ENCODE measurements at places on chromosomes 12 and 14.

DNA sequence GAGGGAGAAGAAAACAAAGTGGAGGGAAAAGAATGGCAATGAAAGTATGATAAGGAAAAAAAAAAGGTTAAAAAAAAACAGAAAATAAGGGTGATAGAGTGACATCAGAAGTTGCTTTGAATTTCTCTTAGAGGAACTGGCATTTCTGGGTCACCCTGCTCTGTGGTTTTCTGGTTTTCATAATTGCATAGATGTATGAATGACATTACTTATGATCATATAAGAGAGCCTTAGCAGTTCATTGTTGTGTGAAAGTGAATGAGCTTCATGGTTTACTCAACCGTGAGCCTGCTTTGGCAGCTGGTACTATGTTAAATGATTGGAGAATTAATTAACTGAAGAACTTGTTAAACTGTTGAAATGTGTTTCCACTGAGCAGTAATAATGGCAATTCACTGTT, 336.4 kb upstream of the FBXO33 start:
- DNase-seq, result peak; percentile 14

GRCh38 chr14:75238756-75239455, 39.7 kb upstream of the FOS start:
- DNase-seq, result no peak

- DNase-seq, result peak; percentile 6
Measured at GRCh38 chr12:95959107-95959506, 16.0 kb downstream of the AMDHD1 start.

GRCh38 chr14:96265383-96266095, 9.5 kb downstream of the BDKRB1 start:
- DNase-seq, result peak; percentile 46

- DNase-seq, result no peak
Measured at GRCh38 chr12:10151621-10152020, 20.3 kb downstream of the OLR1 start.

- no peak for DNase-seq
Measured at GRCh38 chr12:93167331-93167730, 210.4 kb upstream of the NUDT4 start.

DNA sequence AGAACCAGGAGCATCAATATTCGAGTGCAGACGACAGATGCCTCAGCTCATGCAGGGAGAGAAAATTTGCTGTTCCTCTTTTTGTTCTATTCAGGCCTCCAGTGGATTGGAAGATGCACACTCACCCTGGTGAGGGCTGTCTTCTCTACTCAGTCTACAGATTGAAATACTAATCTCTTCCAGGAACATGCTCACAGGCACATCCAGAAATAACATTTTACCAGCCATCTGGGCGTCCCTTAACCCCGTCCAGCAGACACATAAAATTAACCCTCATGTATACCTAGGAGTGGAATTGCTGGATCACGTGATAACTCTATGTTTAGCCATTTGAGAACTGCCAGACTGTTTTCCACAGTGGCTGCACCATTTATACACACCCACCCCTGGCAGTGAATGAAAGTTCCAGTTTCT, 4.5 kb upstream of the OAS2 start:
- DNase-seq, result no peak

DNA sequence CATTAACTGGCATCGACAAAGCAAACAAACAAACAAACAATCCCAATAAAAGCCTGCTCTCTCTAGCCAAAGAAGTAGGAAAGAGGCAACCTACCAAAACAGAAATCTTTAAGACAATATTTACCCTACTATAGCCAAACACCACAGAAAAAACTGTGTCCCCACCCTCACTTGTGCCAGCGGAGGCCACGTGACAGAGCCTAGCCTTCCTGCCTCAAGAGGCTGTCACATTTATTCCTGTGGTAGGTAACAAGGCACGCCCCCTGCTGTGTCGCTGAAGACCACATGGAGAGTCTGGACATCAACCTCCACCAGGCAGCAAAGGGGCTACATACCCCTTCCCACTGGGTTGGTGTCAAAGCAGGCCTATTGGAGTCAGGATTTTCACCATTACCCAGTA, 148.1 kb downstream of the LMNTD1 start:
- DNase-seq, result no peak

DNA sequence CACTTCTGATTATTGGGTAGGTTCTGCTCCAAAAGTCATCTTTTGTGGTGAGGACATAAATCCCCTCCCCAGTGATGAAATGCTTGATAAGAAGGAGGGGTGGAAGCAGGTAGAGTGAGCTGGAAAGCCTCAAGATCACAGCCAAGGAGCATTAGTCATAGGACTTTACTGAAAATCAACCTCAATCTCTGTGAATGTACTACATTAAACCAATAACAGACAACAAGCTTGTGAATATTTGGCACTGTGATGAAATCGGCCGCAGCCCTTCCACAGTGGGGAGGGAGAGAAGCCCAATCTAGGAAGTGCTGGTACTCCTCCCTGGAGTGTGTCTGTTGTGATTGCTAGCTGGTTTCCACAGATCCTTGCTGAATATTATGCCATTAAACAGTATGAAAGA, 41.2 kb upstream of the PTCSC3 start:
- DNase-seq, result no peak

GRCh38 chr12:82852529-82852928, 165.8 kb downstream of the TMTC2 start:
- no peak for DNase-seq

- DNase-seq, result no peak
Measured at GRCh38 chr12:5165296-5165970, 121.8 kb downstream of the KCNA5 start.

DNA sequence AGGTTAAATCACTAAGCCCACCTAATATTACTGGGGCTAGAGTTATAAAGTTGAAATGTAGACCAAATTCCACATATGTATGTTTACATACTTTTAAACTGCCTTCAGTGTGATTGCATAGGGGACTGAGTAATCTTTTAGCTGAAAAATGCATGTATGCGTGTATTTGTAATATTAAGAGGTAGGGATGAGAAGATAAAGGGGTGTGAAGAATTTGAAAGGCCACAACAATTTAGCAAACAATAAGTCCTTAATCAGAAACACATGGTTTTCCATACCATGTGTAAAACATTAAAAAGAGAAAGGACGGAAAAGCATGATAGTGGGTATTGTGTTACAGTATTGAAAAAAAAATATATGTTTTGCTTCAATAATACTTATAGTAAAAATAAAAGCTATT, 919.9 kb upstream of the FLRT2 start:
- no peak for DNase-seq

- no peak for DNase-seq
Measured at GRCh38 chr12:64737539-64737938, 21.7 kb downstream of the GNS start.

DNA sequence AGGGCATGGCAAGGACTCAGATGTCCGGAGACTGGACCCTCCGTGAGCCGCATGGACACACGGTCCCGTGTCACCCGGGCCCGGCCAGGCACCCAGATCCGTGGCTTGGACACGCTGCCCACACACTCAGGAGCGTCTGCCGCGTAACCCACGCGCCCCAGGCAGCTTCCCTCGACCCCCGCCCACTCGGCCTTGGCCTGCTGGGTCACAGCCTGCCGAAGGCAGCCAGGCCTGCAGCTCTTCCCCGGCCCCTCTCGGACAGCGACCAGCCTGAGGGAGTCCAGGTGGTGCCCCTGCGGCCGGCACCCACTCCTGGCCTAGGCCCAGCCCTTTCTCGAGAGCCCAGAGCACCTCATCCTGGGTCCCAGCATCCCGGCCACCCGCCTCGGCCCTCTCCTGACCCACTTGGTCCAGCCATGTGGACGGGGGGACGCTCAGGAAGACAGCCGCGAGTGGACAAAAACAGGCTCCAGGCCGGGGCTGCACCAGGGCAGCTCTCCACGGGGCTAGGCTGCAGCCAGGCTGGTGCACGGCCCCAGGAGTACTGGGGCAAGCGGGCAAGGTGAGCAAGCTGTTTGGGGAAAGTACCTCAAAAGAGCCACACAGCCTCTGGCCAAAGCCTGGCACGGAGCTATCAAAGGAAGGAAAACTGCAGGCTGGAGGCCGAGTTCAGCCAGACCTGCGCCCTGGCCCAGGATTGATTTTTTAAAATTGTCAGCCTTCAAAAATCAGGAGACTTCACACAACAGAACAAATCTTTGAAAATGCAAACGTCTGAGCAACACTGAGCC, 6.5 kb downstream of the AKT1 start:
- DNase-seq, result no peak

- no peak for DNase-seq
Measured at GRCh38 chr12:41304526-41304925, 116.4 kb downstream of the PDZRN4 start.

DNA sequence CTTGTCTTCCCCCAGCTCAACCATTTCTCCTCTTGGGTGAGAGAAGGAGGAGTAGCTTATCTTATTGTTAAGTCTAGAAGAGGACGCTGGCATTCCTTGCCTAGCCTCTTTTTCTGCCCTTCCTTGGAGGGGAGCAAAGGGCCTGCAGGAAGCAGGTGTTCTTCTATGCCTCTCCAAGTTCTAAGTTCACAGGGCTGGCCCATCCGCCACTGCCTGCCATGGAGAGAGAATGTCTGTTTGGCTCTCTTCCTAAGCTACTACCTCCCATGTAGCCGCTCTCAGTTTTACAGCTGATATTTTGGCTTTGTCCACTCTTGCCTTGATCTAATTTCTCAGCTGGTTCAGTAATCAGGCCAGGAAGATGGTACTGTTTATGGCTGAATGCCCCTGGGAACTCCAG, 201.2 kb downstream of the NTF3 start:
- no peak for DNase-seq

DNA sequence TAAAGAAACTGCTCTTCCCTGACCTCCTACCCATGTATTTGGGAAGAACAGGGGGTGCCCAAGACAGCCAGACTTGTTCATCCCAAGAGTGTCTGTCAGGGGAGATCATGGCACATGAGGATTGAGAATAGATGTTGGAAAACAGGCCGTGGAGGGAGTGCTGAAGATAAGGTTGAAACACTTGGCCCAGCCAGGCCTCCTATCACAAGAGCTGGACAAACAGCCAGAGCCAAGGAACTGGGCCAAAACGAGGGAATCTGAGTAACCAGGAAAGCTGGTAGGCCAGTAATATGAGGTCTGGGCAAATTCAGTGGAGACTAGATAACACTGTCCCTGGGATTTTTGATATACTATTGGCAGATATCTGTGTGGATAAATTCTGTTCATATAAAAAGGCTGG, 161.7 kb downstream of the TMX1 start:
- DNase-seq, result no peak

Measured in NCI-H1092 treated with DMSO at 0.1 percent for 48 hours (cell line).